ENCODE measurements at places on chromosomes 7 and 10.

DNA sequence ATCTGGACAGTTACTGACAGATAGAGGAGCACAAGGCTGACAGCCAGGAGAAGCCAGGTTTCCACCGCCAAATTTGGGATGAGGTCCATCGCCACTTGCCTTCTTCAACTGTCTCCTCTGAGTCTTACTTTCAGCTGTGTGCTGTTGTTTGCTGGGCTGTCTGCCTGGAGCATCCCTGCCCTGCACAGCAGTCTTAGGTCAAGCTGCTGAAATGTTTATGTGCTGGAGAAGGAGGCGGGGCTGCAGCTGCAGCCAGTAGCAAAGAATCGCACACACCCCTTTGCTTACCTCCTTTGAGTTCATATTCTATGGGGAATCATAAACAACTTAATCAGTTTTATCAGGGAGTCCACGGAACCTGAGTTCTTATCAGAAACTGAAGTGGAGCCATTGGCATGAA, 20.1 kb upstream of the CYP3A5 start:
- no peak for DNase-seq

GRCh38 chr7:155660059-155660757, 15.7 kb downstream of the RBM33 start:
- no peak for DNase-seq

DNA sequence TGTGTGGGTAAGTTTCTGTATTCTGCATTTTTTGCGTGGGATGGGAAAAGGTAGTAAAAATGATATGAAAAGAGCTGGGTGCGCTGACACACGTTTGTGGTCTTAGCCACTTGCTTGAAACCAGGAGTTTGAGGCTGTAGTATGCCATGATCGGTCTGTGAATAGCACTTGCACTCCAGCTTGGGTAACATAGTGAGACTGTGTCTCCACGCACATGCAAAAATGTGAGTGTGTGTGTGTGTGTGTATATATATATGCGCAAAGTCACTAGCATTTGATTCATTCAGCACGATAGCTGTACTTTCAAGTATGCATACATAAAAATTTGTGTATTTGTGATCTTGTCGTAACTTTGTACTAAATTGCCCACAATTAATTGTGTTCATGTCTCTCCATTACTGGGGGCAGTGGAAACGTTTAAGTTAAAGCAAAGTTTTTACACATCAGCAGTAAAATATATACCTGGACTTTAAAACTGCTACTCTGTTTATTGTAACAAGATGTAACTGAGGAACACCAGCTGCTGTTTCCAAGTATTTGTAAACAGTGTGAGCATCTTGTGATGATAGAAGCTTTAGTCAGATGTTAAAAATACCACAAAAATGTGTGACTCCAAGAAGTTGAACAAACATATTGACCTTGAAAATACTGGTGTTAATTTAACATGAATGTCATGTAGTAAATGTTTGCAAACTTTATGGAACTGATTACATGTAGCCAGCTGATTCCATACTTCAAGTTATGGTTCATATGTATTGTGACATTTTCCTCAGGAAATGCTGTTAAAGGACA, 1.6 kb downstream of the ZRANB1 start:
- no peak for DNase-seq

- no peak for DNase-seq
These were observed 85.7 kb downstream of the ANLN start for GRCh38 chr7:36475381-36475780.

DNA sequence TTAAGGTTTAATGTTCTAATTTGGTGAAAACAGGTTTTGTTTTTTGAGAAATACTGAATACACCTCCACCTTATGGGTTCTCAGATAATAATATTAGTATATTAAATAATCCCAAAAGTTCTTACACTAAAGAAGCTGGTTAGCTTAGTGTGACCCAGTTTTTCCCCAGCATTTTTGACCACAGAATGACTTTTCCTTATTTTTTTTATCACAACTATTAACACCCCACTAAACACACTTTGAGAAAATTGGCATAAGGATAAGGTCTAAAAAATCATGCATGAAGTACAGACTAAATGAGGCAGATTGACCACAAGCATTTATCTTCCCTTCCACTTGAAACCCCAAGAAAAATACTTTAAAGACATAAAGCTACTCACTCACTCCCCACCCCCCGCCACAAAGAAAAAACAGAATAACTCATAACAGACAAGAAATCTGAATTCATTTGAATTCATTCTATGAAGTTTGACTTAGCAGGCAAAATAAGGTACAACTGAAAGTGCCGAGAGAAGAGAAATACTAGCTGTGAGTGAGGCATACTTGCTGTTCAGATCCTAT, 49.7 kb upstream of the WNT16 start:
- DNase-seq: no peak

GRCh38 chr10:129027906-129028305, 439.1 kb upstream of the MGMT start:
- DNase-seq: no peak

GRCh38 chr7:39051707-39052106, 74.0 kb downstream of the POU6F2 start:
- DNase-seq: no peak

DNA sequence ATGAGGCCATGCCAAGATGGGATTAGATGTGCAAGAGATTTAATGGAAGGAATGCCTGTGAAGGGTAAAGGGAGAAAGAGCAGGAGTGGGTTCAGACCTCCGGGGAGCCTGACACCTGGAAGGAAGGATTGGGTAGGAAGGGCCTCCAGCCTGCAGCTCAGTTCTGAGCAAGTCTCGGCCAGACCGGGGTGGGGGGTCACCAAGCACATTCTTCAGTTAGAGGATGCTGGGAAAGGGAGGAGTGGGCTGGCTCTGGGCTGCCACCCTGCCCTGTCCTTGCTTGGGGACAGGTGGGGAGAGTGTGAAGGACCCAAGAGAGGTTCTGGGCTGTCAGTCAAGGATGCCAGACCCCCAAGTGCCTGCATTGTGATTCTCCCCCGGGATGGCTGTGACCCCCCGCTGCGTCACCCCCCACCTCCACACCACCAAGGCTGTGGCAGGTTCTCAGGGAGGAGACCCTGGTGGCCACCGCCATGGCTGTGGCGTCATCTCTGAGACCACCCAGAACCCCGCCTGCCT, 16.5 kb upstream of the PRKAG2 start:
- no peak for DNase-seq

- no peak for DNase-seq
These were observed 16.0 kb upstream of the KIF5B start for GRCh38 chr10:32072025-32072800.

- DNase-seq: no peak
These were observed 3.4 kb downstream of the ASNS start for GRCh38 chr7:97868788-97869187.

DNA sequence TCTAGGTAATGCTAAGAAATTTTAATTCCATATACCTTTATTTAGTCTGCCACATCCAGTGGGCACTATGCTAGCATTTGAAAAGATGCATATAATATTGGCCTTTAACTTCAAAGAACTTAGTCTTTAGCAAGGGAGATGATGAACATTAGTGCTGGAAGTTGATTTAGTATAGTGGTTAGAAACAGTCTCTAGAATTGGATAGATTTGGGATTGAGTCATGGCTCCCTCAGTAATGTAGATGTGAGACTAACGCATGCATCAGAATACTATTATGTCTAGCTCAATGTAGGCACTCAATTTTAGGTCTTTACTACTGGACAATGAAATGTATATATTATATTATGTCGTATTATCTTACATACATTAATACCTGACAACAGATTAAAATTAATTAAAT, 5.8 kb downstream of the DKK1 start:
- DNase-seq: no peak

GRCh38 chr7:44368885-44369284, 43.5 kb upstream of the CAMK2B start:
- no peak for DNase-seq

- no peak for DNase-seq
These were observed 78.7 kb downstream of the ARHGAP21 start for GRCh38 chr10:24645022-24645421.

DNA sequence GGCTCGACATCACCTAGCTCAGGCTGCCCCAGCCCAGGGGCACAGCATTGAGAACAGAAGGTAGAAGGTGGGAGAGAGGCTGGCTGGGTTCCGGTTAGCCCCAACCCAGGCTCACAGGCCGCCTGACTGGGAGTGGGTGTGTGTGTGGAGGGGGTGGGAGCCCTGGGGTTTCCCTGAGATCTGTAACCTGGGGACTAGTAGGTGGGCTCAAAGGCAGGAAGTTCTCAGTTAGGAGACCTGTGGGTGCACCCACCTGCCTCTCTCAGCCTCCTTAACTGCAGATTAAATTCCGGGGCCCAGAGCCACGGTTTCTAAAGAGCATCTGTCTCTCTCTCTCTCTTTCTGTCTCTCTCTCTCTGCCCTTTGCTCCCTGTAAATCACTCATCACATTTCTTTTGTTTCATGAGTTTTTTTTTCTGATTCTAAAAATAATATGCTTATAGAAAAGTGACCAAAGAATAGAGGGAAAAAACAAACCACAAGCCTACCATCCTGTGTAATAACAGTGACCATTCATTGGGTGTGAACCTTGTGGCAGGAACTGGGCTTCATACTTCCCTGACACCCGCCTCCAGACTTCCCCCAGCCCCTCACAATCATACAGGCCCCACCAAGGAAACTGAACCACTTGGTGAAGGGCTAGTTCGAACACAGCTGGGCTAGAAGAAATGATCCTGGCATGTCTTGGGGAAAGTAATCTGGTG, 83.4 kb upstream of the SMNDC1 start:
- no peak for DNase-seq

GRCh38 chr10:74117738-74118137, 32.9 kb downstream of the AP3M1 start:
- no peak for DNase-seq

GRCh38 chr10:115950320-115950719, 322.7 kb downstream of the GFRA1 start:
- no peak for DNase-seq

DNA sequence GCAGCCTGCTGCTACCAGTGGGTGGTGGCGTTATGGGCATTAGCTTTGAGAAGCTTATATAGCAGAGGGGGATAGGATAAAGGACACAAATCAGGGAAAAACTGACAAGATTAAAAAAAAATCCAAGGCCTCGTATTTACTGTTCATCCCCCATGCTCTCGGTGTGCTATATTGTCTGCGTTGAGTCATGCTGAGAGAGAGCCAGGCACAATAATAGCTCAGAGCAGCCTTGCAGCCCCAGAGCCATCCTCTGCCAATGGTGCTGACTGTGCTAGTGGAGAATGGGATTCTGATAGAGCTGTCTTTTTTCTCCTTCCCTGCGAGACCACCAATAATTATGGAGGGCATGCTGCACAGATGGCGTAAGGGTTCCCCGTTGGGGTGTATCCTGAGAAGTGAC, 51.7 kb upstream of the FZD1 start:
- no peak for DNase-seq

Measured in HEK293T (cell line).